ENCODE measurements at places on chromosomes 2 and 18. TPM values are rescaled to one million over a fixed set of nuclear protein-coding genes. Genes with fewer than 3 reads are reported as not detected.

The DSC2 gene
- 24.5 TPM for total RNA-seq

The ST8SIA3 gene
- total RNA-seq = not detected

The CNTNAP5 gene
- not detected for total RNA-seq

The NT5DC4 gene
- total RNA-seq = not detected

The NAT8 gene
- not detected for total RNA-seq

Data from left ventricle myocardium inferior (tissue), 1 donor.